ENCODE measurements at places on chromosomes 1 and 21. TPM values are rescaled to one million over a fixed set of nuclear protein-coding genes. Genes with fewer than 3 reads are reported as not detected.

- DNase-seq = no peak
Observed at GRCh38 chr1:206081856-206082255, 28.9 kb downstream of the RHEX start.

The TLR5 gene
- 1.4 TPM for total RNA-seq

The SH2D5 gene
- not detected for total RNA-seq

The BEND5 gene
- total RNA-seq = 3.5 TPM

DNA sequence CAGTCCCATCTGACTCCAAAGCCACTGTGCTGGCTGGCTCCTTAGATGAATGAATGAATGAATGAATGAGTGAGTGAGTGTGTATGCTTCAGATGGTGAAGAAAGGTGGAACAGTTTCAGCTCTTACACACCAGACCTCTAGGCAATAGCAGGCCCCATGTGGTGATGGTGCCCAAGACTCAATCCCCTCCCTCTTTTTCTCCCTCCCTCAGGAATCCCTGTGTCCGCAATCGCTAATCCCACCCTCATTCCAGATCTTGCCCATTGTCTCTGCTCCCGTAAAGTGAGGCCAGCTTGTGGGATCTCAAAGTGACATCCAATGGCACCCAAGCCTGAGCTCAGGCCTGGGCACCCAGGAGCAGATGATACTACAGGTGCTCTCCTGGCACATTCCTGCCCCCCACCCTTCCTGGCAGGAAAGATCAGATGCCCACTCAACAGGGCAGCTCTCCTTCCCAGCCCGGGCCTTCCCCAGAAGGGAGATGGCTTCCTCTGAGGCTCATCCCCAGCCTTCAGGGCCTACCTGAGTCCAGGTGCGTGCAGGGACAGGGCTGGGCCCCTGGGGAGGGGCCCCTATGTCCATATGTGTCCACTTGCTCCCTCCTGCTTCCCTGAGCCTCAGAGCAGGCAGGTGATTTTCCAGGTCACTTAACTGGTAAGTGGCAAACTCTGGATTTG is 106.4 kb downstream of the HMGB4 start:
- no peak for DNase-seq

The SLC25A34 gene
- total RNA-seq = 6.5 TPM
